ENCODE measurements at places on chromosomes 3 and 15.

- DNase-seq: no peak
These were observed 216.5 kb downstream of the ZNF385D start for GRCh38 chr3:21534462-21534861.

DNA sequence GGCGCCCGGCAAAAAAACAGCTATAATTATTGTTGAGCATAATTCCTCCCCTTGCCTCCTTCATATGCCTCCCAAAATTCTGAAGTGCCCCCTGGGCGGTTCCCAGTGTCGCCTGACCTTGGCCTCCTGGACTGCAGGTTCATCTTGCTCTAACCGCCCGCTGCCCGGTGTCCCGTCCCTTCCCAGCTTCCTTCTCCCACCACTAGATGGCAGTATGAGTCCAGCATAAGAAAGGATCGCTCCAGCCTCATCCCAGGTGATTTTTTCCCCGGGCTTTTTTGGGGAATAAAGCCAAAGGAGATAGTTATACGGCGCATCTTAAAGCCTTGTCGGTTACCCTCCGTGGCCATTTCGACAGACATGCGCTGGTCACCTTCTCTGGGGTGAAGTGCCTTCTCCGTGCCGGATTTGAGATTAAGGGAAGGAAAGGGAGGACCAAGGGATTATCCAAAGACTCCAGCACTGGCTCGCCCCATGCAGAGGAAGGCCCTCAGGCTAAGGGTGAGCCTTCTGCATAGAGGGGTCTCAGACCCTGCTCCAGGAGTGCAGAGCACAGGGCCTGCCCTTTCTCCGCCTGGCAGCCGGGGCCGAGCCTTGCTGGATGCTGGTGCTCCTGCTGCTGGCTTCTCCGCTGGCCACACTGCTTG lies 45.8 kb upstream of the TRA2B start:
- DNase-seq: no peak

GRCh38 chr15:64009798-64010261 lies 36.5 kb downstream of the DAPK2 start:
- no peak for DNase-seq

DNA sequence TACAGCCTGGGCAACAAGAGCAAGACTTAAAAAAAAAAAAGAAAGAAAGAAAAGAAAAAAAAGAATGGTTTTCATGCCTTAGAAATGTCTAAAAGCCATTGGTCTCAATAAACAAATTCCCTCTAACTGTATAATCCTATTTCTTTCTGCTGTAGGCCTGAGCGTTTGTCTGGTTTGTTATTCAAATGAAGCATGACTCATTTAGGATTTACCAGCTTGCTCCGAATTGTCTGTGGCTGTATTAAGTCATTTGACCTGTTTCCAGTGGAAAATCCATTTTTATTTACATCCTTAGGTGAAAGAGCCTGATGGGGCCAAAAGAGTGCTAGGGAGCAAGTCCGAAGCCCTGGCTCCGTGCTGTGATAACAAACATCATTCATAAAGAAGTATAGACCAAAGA lies 73.8 kb downstream of the BDH1 start:
- no peak for DNase-seq

- peak; percentile 3 for DNase-seq
These were observed 253.0 kb upstream of the RASGRP1 start for GRCh38 chr15:38817427-38818156.

GRCh38 chr3:124854009-124854408 lies 33.2 kb downstream of the ITGB5 start:
- no peak for DNase-seq

Data from esophagus squamous epithelium (tissue), 5 donors.